Sigmoid colon (tissue), 7 donors: ENCODE measurements at places on chromosomes 7 and 10.
A peak's percentile ranks its signal among the peaks of the same experiment; 100 is the strongest.

DNA sequence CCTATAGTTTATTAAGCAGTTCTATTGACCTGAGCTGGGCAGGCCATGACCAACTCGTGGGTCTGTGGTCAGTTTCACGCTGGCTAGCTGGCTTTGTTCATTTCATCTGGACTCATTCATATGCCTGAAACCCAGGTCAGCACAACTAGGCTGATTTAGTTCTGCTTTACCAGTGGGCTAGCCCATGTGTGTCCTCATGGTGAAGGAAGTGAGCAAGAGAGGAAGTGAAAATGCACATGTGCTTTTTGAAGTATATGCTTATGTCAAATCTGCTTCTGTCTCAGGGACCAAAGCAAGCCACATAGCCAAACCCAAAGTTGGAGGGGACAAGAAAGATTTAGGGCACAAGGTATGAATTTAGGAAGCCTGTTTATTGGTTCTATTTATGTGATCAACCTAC lies 154.5 kb downstream of the RNF133 start:
- DNase-seq, result peak; percentile 55

DNA sequence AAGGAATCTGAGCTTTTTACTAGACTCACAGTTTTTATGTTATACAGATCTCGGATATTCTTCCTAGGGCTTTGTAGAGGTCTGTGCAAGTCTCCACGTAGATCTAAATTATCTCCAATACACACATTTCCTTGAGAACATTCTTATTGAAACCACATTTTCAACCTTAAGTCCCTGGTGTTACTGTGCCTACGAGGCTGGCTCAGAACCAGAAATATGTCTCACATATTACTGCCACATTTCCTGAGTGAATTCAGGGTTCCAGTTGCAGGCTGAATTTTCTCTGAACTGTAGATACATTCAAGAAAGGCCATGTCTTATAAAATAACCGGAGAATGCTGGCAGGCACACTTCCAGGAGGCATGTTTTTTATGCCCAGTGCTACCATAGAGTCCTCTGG lies 46.5 kb downstream of the INHBA start:
- no peak for DNase-seq

GRCh38 chr7:129550693-129551360 lies 48.5 kb downstream of the SMKR1 start:
- DNase-seq, result no peak

DNA sequence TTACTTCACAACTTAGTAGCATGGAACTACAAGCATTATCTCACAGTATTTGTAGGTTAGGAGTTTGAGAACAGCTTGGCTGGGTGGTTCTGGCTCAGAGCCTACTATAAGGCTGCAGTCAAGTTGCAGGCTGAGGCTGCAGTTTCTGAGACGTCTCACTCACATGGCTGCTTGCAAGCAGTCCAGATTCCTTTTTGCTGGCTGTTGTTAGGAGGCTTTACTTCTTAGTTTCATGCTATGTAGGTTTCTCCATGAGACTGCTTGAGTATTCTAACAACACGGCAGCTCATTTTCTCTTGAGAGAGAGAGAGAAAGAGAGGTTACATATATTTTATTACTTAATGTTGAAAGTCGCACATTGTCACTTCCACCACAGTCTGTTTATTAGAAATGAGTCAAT lies 1073.9 kb downstream of the NXPH1 start:
- DNase-seq, result no peak

- no peak for DNase-seq
Observed at GRCh38 chr10:133564816-133565215, 567 bp downstream of the SYCE1 start.

GRCh38 chr7:47040795-47041347 lies 541.0 kb downstream of the TNS3 start:
- DNase-seq, result no peak

DNA sequence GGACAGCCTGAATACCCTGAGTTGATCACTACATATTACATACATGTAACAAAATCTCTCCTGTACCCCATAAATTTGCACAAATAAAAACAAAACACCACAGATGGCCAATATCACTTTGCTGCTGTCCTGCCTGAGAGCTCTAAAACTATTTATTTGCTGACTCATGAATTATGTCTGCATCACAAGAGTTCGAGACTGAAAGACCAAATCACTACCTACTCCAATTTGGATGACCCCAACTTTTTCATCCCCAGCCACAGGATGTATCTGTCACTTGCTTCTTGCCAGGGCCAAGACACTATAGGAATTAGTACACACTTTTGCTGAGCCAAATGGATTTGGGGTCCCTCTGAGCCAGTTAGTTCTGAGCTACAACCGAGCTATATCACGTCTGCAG lies 409.7 kb upstream of the NFE2L3 start:
- no peak for DNase-seq

- DNase-seq, result no peak
Observed at GRCh38 chr10:45464958-45465567, 91.0 kb downstream of the ALOX5 start.

GRCh38 chr7:135159359-135160085 lies 11.0 kb downstream of the CYREN start:
- no peak for DNase-seq

- no peak for DNase-seq
Observed at GRCh38 chr10:103781329-103782061, 73.9 kb downstream of the SH3PXD2A start.

DNA sequence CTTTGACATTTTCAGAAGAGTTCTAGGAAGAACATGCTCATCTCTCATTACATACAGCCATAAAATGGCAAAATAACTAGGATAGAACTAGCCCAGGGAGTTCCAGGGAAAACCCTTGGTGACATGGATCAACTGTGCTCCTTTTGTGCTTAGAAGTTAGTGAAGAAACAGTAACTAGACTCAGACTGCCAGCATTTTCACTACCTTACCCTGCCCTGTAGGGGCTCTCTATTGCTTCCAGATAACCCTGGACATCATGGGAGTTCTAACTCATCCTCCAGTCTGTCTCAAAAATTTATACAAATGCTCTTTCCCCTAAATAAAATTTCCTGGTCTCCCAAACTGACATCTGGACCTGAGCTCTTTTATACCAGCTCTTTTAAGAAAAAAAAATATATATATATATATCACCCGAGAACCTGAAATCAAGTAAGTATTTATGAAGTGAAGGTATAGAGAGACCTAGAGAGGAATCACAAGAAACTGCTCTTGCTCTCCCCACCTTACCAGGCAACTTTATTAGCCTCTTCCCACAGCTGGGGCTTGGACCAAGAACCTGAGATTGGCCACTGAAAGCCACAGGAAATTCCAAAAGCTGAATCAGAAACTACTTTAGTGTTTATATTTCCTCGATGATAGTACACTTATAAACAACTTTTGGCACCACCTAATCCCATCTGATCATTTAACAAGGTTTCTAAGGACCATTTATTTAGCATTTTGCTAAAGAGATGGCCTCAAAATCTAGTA lies 101.4 kb downstream of the RELN start:
- DNase-seq, result no peak

- DNase-seq, result no peak
Observed at GRCh38 chr10:43584051-43584450, 9.6 kb upstream of the ZNF239 start.

GRCh38 chr10:43353495-43354329 lies 17.7 kb upstream of the FXYD4 start:
- DNase-seq, result no peak

GRCh38 chr7:142948603-142949002 lies 9.3 kb downstream of the LLCFC1 start:
- no peak for DNase-seq

DNA sequence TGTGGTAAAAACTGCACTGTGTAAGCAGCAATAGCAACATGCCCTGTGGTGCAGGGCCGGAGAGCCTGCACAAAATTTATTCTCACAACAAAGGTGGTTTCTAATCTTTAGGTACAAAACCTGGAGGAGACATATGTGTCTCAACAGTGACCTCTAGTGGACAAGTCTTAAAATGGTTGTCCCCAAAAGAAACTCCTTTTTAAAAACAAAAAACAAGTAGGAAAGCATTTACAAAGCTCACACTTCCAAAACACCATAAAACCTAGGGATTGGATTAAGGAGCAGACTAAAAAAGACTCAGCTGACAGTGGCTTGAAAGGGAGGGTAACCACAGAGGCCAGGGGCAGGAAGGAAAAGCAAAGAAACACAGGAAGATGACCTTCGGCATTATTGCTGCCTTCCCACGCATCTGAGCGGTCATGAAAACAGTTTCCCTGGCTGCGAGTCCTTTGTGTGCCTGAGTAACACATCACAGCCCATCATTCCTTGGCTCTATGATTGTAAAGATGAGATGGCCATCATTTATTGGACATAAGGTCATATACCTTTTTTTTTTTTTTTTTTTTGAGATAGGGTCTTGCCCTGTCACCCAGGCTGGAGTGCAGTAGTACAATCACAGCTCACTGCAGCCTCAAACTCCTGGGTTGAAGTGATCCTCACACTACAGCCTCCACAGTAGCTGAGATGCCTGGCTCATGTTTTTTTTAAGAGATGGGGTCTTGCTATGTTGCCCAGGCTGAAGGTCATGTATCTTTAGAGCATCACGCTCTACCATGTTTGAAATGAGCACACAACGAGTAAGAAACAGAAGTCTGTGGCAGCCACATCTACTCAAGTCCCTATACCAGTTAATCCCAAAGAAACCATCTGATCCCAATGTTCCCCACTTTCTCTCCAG lies 39.5 kb downstream of the RSU1 start:
- DNase-seq, result no peak

DNA sequence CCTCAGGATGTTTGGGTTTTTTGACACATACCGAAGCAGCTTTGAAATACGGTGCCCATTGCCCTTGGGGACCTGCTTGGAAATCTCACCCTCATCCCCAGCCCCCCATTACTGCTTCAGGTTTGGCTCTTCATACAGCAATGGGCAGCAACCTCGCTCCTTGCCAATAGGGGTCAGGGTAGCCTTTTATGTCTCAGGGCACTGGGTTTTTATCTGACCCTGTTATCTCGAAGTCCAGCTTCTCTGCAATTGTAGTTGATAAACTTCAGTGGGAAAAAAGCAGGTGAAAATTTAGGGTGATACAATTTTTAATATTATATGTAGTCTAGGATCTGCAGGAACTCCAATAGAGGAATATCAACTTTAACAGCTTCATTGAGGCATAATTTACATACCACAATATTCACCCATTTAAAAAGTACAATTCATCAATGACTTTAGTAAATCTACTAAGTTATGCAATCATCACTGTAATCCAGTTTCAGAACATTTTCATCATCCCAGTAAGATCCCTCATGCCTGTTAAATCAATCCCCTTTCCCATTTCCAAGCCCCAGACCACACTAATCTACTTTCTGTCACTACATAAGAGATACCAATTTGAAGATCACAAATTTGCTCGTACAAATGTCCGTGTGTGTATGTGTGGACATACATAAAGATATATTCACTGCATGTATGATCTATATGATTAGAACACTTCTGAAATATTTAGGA lies 386.2 kb downstream of the KCNMA1 start:
- no peak for DNase-seq

DNA sequence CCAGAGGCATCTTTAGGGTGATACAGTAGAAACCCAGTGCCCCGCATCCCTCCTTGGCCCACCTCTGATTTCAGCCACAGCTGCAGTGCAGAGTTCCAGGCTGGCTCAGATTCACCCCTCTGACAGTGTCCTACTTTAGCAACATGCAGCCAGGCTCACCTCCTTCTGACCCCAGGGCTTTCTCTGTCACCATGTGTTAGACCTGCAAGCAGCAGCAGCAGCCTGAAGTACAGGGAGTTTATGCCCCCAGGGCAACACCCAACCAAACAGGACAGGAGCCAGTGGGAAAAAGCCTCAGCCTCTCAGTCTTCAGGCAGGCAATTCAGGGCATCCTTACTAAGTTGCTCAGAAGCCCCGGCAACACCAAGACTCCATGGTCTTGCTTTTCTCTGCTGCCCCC lies 109.0 kb upstream of the PLXNA4 start:
- DNase-seq, result no peak

DNA sequence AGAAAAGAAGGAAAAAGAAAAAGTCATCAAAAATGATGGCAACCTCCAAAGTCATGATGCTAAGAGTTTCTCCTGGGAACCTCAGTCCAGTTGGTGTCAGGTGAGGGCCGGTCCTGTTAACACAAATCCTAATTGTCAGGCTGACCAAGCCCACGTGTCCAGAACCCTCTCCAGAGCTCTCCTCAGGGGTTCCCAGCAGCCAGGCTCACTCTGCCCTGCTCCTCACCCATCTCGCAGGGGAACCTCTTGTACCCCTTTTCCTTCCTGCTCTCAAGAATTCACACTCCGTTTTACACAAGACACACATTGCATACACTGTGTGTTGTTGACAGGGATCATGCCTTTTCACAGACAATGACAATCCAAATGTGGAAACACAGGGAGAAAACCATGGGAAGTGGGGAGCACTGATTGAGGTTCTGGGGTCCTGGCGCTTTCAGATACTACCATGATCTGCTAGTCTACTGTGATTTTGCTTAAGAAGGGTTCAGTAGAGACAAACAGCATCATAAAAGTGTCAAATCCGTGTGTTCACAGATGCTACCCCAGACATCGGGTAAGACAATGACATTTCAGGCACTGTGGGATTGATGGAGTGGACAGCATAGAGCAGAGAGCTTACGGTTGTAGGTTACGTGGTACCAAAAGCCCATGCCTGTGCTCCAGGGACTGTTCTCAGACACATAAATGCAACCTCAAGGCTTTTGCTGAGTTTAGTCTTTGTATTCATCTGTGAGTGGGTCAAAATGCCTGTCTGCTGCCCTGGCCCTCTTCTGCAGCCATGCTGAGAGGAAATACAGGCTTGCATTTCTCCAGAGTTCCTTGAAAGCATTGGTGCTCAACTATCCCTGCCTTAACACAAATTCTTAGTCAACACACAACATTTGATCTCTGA lies 16.0 kb downstream of the IL2RA start:
- DNase-seq, result peak; percentile 15

DNA sequence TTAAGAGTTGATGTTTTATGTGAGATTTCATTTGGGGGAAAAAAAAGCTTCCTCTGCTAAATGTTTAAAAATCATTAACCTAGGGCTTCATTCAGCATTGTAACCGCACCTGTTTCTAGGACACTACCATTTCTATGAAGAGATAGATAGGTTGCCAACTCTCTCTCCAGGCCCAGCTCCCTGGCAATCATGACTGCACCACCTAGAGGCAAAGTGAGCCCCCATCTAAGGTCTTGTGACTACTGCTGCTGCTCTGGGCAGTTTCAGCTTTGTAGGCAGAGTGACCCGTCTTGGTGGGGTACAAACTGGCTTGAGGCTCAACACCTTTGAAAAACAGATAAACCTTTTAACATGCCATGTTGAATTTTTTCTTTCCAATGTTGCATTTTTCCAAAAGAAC lies 27.3 kb upstream of the MRC1 start:
- DNase-seq, result no peak

DNA sequence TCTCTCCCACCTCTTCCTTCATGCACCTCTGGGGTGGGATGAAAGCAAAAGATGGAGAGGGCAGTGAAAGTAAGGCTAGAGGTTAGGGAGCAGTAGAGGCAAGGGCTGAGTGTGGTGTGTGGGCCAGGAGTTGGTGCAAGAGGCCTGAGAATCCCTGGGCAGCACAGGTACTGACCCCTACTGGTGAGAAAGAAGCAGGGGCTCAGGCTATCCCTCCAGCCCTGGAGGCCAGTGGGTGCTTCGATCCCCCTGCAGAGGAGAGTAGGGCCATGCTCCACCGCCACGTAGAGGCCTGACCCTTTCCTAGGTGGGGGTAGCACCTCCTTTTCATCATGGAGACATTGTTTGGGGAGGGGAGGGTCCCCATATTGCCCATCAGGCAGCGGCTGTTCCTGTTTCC lies 9.8 kb downstream of the CDHR1 start:
- no peak for DNase-seq

- no peak for DNase-seq
Observed at GRCh38 chr7:20503278-20503950, 112.1 kb upstream of the ABCB5 start.
